NCI-H446 treated with DMSO at 0.1 percent for 48 hours (cell line): ENCODE measurements at places on chromosomes 4 and X.
A peak's percentile ranks its signal among the peaks of the same experiment; 100 is the strongest.

DNA sequence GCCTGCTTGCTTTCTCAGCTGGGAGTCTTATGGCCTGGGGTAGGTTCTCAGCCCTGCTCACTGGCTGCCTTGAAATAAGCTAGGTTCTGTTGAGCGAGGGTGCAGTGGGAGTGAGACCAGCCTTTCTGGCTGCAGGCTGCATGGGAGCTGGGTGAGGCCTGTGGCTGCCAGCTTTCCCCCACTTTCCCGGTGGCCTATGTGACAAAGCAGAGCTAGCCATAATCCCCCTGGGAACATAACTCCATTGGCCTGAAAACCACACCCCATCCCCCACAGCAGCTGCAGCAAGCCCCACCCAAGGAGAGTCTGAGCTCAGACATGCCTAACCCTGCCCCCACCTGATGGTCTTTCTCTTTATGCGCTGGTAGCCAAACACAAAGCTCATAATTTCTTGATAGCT lies 118.9 kb downstream of the KLHL4 start:
- no peak for DNase-seq

DNA sequence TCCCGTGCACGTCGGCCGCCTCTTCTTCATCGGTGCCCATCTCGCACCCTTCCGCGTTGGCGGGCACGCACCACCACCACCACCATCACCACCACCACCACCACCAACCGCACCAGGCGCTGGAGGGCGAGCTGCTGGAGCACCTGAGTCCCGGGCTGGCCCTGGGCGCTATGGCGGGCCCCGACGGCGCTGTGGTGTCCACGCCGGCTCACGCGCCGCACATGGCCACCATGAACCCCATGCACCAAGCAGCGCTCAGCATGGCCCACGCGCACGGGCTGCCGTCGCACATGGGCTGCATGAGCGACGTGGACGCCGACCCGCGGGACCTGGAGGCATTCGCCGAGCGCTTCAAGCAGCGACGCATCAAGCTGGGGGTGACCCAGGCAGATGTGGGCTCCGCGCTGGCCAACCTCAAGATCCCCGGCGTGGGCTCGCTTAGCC lies 1.4 kb downstream of the POU4F2 start:
- no peak for DNase-seq

DNA sequence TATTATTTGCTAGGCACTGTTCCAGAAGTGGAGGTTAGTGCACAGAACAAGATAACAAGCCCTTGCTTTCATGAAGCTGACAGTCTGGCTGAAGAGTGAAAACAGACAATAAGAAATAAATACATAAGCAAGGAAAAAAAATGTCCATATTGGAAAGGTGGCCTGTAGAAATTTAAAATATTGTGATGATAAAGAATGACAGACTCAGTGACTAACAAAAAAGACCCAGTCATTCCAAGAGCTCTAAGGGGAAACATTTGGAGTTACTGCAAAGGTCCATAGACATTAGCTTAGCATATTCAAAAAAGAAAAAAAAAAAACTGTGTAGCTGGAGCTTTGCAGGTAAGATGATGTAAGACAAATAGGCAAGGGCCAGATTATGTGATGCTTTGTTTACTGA lies 1.0 kb upstream of the ANTXR2 start:
- no peak for DNase-seq

DNA sequence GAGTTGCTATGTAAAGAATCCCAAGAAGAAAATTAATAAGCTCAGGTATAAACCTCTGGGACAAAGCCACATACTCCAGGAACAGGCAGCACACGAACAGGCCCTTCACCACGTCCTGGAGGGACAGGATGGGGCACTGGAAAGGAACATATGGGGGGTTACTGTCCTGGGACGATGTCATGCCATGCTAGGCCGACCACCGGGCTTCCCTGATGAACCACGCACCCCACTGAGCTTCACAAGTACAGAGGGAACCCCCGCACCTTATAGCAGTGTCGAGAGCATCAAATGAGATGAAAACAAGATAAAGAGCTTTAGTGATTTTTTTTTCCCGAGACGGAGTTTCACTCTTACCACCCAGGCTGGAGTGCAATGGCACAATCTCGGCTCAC lies 19.1 kb downstream of the NOP14 start:
- no peak for DNase-seq

- no peak for DNase-seq
Measured at GRCh38 chr4:22778547-22779163, 85.9 kb downstream of the GBA3 start.

- DNase-seq: no peak
Measured at GRCh38 chrX:36573720-36574119, 434.4 kb upstream of the FAM47C start.

GRCh38 chr4:24630937-24631336 lies 46.6 kb upstream of the DHX15 start:
- DNase-seq: no peak

- no peak for DNase-seq
Measured at GRCh38 chr4:27790911-27791310, 930.3 kb downstream of the STIM2 start.

- peak; percentile 79 for DNase-seq
Measured at GRCh38 chr4:127782025-127782274, 172 bp upstream of the HSPA4L start.

- DNase-seq: no peak
Measured at GRCh38 chrX:2334237-2334636, 166.5 kb downstream of the DHRSX start.

GRCh38 chrX:40952855-40953254 lies 132.4 kb upstream of the USP9X start:
- DNase-seq: no peak

- DNase-seq: no peak
Measured at GRCh38 chr4:23962462-23962861, 72.6 kb upstream of the PPARGC1A start.

DNA sequence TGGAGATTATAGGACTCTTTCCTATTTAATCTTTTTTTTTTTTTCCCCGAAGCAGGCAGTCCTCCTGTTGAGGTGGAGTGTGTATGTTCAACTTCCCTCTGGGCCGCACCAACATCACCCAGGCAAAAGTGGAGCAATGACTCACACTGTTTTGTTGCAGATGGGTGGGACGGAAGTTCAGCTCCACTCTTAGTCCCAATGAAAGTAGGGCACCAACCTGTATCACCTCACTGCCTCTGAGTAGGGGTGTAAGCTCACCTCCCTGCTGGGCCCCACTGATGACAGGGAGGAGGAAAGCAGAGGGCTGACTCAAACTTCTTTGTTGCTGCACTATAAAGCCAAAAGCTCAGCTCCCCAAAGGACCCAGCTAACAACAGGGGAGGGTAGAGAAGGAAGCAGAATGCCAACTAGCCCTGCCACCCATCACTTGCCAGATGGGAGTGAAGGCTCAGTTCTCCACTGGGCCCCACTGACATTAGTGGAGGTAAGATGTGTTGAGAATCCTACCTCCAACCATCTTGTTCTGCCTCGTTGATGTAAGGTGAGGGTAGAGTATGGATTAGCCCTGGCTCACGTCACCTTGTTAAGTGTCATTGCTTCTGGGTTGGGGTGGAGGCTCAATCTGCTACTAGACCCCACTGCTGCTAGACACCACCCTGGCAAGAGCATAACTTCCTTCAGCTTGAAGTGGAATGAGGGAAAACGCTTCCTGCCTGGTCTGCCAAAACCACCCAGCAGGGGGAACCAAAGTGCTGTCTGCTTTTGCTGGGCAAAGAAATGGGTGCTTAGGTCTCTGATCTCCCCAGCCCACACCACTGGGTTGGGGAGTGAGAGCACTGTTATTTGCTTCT lies 14.1 kb downstream of the RPS6KA3 start:
- DNase-seq: no peak

- peak; percentile 1 for DNase-seq
Measured at GRCh38 chrX:9538544-9539045, 73.7 kb downstream of the TBL1X start.

DNA sequence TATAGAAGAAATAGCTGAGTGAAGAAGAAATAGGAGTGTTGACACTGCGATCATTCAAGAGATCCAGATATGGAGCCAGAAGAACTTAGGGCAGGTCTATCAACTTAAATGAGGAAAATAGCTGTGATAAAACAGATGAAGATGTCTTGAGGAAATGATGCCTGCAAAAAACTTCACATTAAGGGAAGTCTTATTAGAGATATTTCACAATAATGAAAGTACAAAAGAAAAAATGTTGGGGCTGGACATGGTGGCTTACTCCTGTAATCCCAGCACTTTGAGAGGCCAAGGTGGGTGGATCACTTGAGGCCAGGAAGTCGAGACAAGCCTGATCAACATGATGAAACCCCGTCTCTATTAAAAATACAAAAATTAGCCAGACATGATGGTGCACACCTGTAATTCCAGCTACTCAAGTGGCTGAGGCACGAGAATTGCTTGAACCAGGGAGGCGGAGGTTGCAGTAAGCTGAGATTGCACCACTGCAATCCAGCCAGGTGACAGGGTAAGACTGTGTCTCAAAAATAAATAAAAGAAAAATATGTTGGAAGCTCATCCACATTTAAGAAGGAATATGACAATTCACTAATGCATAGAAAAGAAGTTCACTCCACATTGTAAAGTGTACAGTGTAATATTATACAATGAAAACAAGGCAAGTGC lies 56.3 kb downstream of the PKD2 start:
- DNase-seq: no peak

GRCh38 chr4:127783026-127783769 lies 1.1 kb downstream of the HSPA4L start:
- DNase-seq: peak; percentile 65

DNA sequence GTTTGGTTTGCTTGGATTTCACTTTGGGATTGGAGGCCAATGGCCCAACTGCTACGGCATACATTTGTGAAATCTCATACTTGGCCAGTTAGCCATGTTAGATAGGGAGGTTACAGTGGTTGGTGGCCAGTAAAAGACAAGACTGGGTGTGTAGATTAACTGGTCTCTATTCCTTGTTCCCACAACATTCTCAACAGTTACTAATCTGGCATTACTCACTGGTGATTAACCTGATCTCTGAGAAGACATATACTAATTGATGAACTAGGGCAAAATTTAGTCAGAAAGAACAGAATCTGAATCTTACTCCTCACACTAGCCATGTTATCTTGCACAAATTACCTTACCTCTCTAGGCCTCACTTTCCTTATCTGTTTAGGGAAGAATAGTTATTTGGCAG lies 33.4 kb downstream of the GATB start:
- no peak for DNase-seq

- no peak for DNase-seq
Measured at GRCh38 chrX:31213941-31214340, 142.1 kb upstream of the FTHL17 start.

GRCh38 chr4:183098723-183099536 lies at the start of gene WWC2:
WWC2 (plus strand) TSS chr4:183099257; CDS start chr4:183099492, 235 bp downstream.
- no peak for DNase-seq

- DNase-seq: no peak
Measured at GRCh38 chr4:30743897-30744296, 23.7 kb downstream of the PCDH7 start.

DNA sequence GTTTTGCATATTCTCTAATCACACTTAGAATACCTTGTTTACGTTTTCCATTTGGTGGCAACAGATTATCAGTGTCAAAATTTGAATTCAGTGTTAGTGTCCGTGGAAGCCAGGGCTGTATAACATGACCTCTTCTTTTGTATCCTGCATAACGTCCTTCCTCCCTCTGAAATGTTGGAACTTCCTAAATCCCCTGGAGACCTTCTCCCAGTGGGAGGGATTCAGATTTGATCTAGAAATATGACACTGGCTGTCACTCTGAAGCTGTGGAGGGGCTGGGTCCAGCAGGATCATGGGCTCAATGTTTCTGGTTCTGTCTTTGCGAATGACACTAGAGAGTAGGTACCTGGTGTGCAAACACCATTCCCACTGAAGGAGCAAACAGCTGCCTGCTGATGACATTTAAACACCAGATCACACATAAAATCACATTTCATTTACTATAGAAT lies 850 bp upstream of the CXCL3 start:
- no peak for DNase-seq

GRCh38 chr4:147088146-147088545 lies 142.5 kb upstream of the TTC29 start:
- DNase-seq: no peak

- no peak for DNase-seq
Measured at GRCh38 chr4:114383067-114383466, 215.5 kb upstream of the UGT8 start.

DNA sequence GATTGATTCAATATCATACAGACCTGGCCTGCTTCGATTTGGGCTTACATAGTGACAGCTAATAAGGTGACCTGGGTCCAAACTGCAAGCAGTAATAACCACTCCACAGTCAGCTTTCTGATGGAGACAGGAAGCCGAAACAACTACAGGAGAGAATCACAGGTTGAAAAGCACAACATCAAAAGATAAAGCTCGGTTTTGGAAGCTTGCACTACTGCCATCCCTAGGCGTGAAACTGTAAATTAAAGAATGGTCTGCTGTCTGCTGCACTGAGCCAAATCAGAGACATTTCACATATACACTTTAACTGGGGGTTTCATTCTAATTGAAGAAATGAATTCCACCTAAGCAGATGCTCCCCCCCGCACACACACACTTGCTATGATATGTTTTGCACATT lies 116.3 kb downstream of the DHX15 start:
- no peak for DNase-seq
